NCI-H2029 treated with DMSO at 0.1 percent for 48 hours (cell line): ENCODE measurements at places on chromosomes 12 and 14.

- DNase-seq, result no peak
Measured at GRCh38 chr12:56529656-56530055, 8.0 kb downstream of the RBMS2 start.

DNA sequence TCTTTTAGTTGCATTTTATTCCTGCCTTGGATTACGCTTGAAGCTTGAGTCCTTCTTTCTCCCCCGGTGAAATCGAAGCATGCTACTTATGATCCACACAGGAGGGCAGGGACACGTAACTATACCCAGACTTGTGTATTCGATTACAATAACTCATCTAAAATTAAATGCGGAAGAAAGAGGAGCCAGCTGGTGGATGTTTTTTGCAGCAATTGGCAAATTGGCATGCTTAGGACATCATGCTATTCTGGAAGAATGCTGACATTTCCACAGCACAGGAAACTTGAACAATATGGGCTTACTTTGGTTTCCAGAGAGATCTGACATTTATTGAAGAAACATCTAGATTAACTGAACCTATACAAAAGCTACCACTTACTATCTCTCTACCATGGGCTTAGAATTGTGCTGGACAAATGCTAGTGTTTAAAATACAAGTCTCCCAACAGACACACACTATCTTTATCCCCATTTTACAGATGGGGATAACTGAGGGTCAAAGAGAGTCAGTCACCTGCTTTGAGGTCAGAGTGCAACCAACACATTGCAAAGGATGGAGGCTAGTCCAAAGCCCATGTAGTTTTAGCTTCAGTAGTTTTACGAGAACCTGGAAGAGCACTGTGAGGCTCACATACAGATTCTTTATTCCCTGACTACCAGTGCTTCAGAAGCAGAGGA lies 36.3 kb downstream of the LGMN start:
- DNase-seq, result no peak

DNA sequence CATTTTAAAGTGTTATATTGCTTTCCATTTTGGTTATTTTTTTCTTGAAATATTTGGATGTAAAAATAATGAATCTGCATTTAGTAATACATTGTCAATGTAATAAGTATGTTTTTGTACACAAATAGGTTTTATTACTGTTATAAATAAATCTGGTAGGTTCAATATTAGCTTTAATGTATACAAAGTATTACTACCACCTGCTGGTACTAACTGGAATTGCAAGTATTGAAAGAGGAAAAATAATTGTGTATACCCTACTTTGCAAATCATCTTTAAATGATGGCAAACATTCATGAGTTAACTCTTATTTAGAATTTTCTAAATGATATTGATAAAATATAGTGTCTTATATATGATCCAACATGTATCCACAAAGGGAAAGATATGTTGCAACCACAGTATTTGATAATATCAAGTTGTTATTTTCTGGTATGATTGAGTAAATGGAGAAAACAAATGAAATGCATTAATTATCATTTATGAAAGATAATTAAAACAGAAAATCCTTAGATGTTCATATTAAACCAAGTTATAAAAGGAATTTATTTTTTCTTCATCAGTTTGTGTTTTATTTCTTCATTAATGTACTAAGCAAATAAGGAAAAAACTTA lies 3.2 kb downstream of the OR4K2 start:
- no peak for DNase-seq

- no peak for DNase-seq
Measured at GRCh38 chr14:95043314-95043713, 114.0 kb downstream of the DICER1 start.

DNA sequence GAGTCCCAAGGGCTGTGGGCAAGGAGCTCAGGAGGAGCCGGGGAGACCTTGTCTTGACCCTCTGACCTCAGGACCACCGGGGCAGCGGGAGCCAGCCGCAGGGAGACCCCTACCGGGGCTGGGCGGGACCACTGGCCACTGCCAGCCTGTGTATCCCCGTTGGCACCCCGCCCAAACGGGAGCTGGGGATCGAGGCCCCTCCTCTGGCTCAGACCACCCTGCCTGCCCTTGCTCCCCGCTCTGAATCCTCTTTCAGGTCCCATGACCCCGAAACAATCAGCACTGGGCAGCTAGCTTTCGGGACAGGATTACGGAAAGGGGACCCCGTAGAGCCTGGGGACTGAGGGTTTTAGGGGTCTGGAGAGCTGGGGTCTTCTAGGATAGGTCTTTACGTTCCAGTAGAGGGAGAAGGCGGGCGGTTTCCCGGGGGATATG lies 1.3 kb downstream of the GLI1 start:
- no peak for DNase-seq

GRCh38 chr12:67362526-67362925 lies 93.4 kb downstream of the CAND1 start:
- DNase-seq, result no peak

DNA sequence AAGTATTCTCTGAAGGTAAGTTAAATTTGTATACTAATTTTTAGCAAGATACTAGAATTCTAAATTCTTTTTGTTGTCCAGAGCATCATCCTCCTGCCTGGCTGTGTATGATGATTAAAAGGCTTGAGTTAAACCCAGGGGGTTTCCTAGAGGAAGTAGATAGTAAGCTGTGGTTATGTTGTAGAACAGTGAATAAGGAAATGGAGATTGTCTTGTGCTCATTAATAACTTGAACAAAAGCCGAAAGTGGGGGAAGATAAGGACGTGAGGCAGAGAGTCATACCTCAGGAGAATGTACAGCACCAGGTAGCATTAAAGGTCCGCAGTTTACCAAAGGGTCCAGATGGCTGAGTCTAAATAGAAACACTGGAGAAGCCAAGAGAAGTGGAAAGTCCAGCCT lies 42.0 kb downstream of the CKB start:
- DNase-seq, result no peak
